Type B pancreatic cell (in vitro differentiated cells): ENCODE measurements at places on chromosomes 11 and 22. TPM values are rescaled to one million over a fixed set of nuclear protein-coding genes. Genes with fewer than 3 reads are reported as not detected.

GRCh38 chr22:26981111-26981510, 323.7 kb downstream of the MIAT start:
- DNase-seq, result no peak

- no peak for DNase-seq
Observed at GRCh38 chr11:134733646-134734045, 321.6 kb upstream of the B3GAT1 start.

DNA sequence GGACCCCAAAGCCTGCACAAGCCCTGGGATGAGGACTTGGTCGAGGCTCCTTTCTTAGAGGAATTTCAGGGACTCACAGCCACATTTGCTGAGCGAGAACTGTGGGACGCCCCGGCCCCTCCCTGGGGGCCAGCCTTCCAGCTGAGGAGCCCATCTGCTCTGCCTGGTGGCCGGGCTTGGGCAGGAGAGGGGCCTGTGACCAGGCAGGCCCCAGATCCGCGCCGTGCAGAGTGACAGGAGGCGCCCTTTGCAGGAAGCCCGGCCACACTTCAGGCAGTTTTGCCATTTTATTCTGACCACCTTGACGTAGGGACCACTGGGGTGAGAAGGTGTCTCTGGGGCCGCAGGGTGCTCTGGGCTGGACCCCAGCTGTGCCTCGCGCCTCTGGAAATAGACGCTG, 35.6 kb downstream of the TPCN2 start:
- no peak for DNase-seq

GRCh38 chr11:108160970-108161566, 39.7 kb downstream of the ACAT1 start:
- no peak for DNase-seq

DNA sequence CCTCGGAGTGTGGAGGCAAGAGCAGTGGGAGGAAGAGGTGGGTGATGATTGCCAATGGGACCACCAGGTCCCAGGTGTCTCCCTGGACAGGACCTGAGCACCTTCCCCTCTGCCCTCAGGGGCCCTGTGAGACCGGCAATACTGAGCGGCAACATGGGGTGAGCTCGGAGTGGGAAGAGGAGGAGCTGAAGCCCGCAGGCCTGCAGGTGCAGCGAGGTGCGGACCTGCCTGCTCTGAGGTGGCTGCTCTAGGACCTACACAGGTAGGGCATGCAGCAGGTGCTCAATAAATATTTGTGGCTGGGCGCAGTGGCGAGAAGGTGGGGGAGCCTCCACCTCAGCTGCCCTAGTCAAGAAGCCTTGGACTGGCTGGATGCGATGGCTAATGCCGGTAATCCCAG, 12.2 kb upstream of the SUN2 start:
- no peak for DNase-seq

GRCh38 chr22:38176170-38176741, 5.4 kb downstream of the PLA2G6 start:
- DNase-seq, result no peak

- no peak for DNase-seq
Observed at GRCh38 chr22:18056161-18056666, 21.6 kb upstream of the PEX26 start.

- DNase-seq, result no peak
Observed at GRCh38 chr11:73414977-73415651, 38.9 kb downstream of the RELT start.

- no peak for DNase-seq
Observed at GRCh38 chr11:106061249-106061784, 15.8 kb downstream of the KBTBD3 start.

DNA sequence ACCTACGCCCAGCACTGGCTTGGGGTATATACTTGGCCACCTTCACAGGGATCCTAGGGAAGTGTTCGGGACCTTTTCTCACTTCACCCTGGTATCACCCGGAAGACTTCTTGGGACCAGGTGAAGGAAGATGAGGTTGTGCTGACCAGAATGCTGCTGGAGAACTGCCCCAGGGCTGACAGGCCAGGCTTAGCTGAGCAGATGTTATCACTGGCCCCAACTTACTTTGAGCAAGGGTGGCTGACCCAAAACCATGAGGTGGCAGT, 4.5 kb downstream of the FTH1 start:
- DNase-seq, result no peak

DNA sequence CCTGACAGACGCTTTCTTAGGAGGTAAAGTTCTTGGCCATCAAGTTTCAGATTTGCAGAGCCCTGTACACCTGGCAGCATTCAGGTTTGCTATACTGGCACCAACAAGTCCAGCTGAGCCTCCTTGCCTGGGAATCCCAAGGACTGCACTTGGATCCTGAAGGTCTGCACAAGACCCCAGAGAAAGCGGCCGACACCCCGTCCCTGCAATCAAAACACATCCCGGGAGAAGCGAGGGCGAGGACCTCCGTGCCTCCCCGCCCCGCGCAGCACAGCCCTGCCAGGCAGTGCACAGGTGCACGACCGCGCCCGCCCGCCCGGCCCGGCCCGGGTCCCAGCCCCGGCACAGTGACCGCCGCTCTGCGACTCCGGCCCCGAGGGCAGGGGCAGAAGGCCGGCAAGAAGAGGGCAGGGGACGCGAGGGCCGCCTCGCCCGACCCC, 559 bp downstream of the MRTFA start:
- no peak for DNase-seq

- DNase-seq, result no peak
Observed at GRCh38 chr11:24391167-24391566, 105.7 kb upstream of the LUZP2 start.

The SMC1B gene
- 0.07 TPM in 1 of 2 replicates, not detected in the other for total RNA-seq

The GPR83 gene
- 0.36 and 0.43 TPM in 2 replicates for total RNA-seq

The ABCG4 gene
- total RNA-seq, result 1.3 TPM in 1 of 2 replicates, not detected in the other

The IGLL5 gene
- total RNA-seq, result not detected in 2 replicates

The SLC1A2 gene
- total RNA-seq, result 1.9 and 7.4 TPM in 2 replicates

The SLC43A1 gene
- 19.0 and 20.8 TPM in 2 replicates for total RNA-seq

The SCO2 gene
- 2.0 and 6.1 TPM in 2 replicates for total RNA-seq
